Smooth muscle cell of trachea (primary cell): ENCODE measurements at places on chromosomes 2 and 18. TPM values are rescaled to one million over a fixed set of nuclear protein-coding genes. Genes with fewer than 3 reads are reported as not detected.

Gene ING5
- 20.1 and 31.8 TPM in 2 replicates for total RNA-seq

Gene ARHGAP15
- not detected in 2 replicates for total RNA-seq

Gene DOCK10
- 36.9 and 37.7 TPM in 2 replicates for total RNA-seq

Gene TCF23
- total RNA-seq, result not detected in 2 replicates

Gene ASXL3
- total RNA-seq, result 0.66 and 3.2 TPM in 2 replicates

Gene EML4
- 40.2 and 74.6 TPM in 2 replicates for total RNA-seq

Gene FSHR
- not detected in 2 replicates for total RNA-seq

Gene ATP6V1C2
- under 0.01 TPM in 1 of 2 replicates, not detected in the other for total RNA-seq

Gene VPS54
- total RNA-seq, result 21.2 and 25.6 TPM in 2 replicates

Gene TRIM43
- total RNA-seq, result not detected in 2 replicates

Gene ANKRD44
- 8.0 and 8.3 TPM in 2 replicates for total RNA-seq

Gene UGT1A4
- total RNA-seq, result not detected in 2 replicates

Gene SATB2
- 11.3 and 20.2 TPM in 2 replicates for total RNA-seq

Gene EVA1A
- 18.0 and 32.1 TPM in 2 replicates for total RNA-seq

Gene DARS1
- 93.5 and 122 TPM in 2 replicates for total RNA-seq

Gene LCT
- total RNA-seq, result under 0.01 TPM in 2 replicates

Gene LYG2
- not detected in 2 replicates for total RNA-seq

Gene CREG2
- total RNA-seq, result 0.44 and 0.83 TPM in 2 replicates

Gene POTEE
- not detected in 2 replicates for total RNA-seq

Gene CCDC178
- total RNA-seq, result 0.29 and 0.33 TPM in 2 replicates

Gene DQX1
- total RNA-seq, result under 0.01 and 0.29 TPM in 2 replicates

Gene GPR35
- total RNA-seq, result 0.99 TPM in 1 of 2 replicates, not detected in the other

Gene IL1RN
- 0.17 and 1.2 TPM in 2 replicates for total RNA-seq

Gene COL5A2
- 279 and 388 TPM in 2 replicates for total RNA-seq

Gene POU3F3
- total RNA-seq, result not detected in 2 replicates

Gene C2orf78
- total RNA-seq, result not detected in 2 replicates

Gene GYPC
- total RNA-seq, result 71.0 and 112 TPM in 2 replicates

Gene IMP4
- total RNA-seq, result 64.4 and 68.8 TPM in 2 replicates

Gene NAGK
- total RNA-seq, result 70.8 and 76.3 TPM in 2 replicates

Gene SLC9A4
- total RNA-seq, result not detected in 2 replicates

Gene CCDC141
- total RNA-seq, result under 0.01 and 0.29 TPM in 2 replicates

Gene OXER1
- 0.17 TPM in 1 of 2 replicates, not detected in the other for total RNA-seq

Gene ALPI
- total RNA-seq, result not detected in 2 replicates

Gene GTF2A1L
- total RNA-seq, result 0.66 and 0.87 TPM in 2 replicates

Gene GPAT2
- 16.2 and 19.3 TPM in 2 replicates for total RNA-seq

Gene C2orf72
- total RNA-seq, result 0.17 TPM in 1 of 2 replicates, not detected in the other

Gene ABCB11
- total RNA-seq, result under 0.01 TPM in 1 of 2 replicates, not detected in the other

Gene ACADL
- 0.29 and 0.66 TPM in 2 replicates for total RNA-seq

Gene ACMSD
- not detected in 2 replicates for total RNA-seq

Gene HOXD9
- 0.17 TPM in 1 of 2 replicates, not detected in the other for total RNA-seq

Gene LOXL3
- 27.3 and 53.9 TPM in 2 replicates for total RNA-seq

Gene DSG4
- not detected in 2 replicates for total RNA-seq

Gene KCNE4
- 13.4 and 21.2 TPM in 2 replicates for total RNA-seq

Gene CNDP1
- total RNA-seq, result not detected in 2 replicates

Gene PSTPIP2
- total RNA-seq, result 7.3 and 11.5 TPM in 2 replicates

Gene TTC39C
- 33.3 and 38.9 TPM in 2 replicates for total RNA-seq

Gene PRSS56
- not detected in 2 replicates for total RNA-seq

Gene EMILIN2
- total RNA-seq, result 16.3 and 33.1 TPM in 2 replicates

Gene RSAD2
- total RNA-seq, result 0.44 and 0.50 TPM in 2 replicates

Gene CD28
- total RNA-seq, result under 0.01 TPM in 1 of 2 replicates, not detected in the other

Gene MEP1B
- total RNA-seq, result 0.17 TPM in 1 of 2 replicates, not detected in the other

Gene SKA1
- total RNA-seq, result 1.5 and 15.6 TPM in 2 replicates

Gene LDLRAD4
- total RNA-seq, result under 0.01 and 0.17 TPM in 2 replicates

Gene IL1R2
- 0.83 TPM in 1 of 2 replicates, not detected in the other for total RNA-seq

Gene TNFRSF11A
- total RNA-seq, result 0.66 and 0.73 TPM in 2 replicates

Gene ASB18
- total RNA-seq, result not detected in 2 replicates
